ENCODE measurements at places on chromosomes 12 and 14.

DNA sequence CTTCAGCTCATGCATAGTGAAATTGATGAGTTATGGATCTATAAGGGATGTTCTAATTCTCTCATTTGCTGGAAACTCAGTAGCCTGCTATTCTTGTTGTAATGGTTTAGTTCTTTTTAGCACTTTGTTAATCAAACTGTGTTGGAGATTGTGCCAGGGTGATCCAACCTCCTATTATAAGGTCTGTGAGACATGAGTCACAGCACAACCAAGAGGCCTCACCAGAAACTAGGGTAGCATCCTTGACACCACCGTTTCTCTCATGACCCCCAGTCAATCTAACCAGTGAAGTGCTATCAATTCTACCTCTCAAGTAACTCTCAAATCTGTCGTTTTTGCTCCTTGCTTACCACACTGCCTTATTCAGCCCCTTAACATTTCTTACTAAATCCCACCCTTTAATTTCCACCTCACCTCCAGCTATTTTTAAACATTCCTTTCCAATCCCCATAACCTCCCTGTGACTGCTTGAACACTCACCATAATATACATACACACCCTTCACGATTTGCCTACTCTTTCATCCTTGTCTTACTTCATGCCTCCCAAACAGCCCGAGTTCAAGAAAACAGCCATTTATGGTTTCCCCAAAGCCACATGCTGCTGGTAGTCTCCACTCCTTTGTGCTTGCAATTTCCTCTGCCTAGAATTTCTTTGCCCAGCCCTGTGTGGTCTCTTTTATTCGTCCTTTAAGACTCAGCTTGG lies 53.9 kb upstream of the NUDT4 start:
- no peak for DNase-seq

- no peak for DNase-seq
Observed at GRCh38 chr12:108349278-108349688, 10.2 kb upstream of the CMKLR1 start.

GRCh38 chr14:104085032-104085888 lies at the start of gene ASPG:
Gene ASPG, plus strand, starts transcription at chr14:104085700. Its CDS starts 71 bp downstream, at chr14:104085771.
- peak; percentile 39 for DNase-seq

DNA sequence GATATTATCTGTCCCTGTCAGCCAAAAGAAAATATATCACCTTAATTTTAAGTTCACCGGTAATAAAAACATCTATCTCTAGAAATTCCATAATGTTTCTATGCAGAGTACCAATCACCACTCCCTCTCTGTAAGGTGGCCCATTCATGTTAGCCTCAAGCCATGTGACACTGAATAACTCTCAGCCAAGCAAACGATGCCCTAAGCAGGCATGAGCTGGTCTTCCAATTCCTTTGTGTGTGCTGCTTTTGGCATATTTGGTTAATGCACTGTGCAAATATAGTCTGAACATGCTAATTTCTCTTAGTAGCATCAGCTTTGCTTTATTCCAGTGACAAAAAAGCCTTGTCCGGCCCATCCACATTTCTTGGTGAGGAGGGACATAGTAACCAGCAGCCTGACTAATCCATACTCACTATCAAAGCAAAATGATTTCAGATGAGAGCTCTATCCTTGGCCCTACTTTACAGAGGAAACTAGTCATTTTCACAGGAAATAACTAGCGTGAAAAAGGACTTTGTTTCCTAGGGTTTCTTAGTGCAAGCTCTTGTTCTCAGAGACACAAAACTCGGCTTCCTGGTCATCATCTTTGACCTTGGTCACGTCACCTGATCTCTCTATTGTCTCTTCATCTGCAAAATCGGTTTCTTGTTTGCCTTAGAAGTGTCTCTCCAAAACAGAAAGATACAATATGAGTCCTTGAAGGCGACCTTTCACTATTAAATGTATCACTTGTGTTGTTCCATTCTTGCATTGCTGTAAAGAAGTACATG lies 59.2 kb upstream of the RTRAF start:
- no peak for DNase-seq

- no peak for DNase-seq
Observed at GRCh38 chr14:54349713-54350112, 47.1 kb upstream of the CDKN3 start.

DNA sequence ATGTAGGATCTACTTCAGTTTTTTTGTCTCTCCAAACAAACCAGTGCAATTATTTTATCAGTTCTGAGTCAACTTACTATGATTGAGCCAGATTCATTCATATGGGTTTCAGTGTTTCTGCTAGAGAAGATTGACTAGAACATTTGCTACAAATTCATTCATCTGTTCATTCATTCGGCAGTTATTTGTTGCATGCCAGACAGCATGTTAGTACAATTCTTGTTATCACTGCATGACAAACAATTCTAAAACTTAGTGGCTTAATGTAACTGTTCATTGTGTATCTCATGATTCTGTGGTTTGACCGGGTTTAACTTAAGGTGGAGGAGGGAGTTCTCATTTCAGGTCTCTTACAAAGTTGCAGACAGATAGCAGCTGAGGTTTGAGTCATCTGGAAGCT lies 52.3 kb downstream of the POLR3B start:
- no peak for DNase-seq

GRCh38 chr14:23110579-23111365 lies 6.0 kb upstream of the CIROP start:
- DNase-seq, result no peak

GRCh38 chr12:78156751-78157150 lies 326.1 kb downstream of the NAV3 start:
- no peak for DNase-seq

GRCh38 chr12:13211859-13212664 lies 15.5 kb downstream of the EMP1 start:
- DNase-seq, result no peak
